ENCODE measurements at places on chromosomes 7 and 10.

GRCh38 chr10:125772864-125773180 is 2.8 kb downstream of the MMP21 start:
- no peak for DNase-seq

- DNase-seq = no peak
Measured at GRCh38 chr7:129256221-129256620, 31.4 kb downstream of the AHCYL2 start.

GRCh38 chr7:30446266-30446665 is 32.3 kb downstream of the NOD1 start:
- no peak for DNase-seq

GRCh38 chr7:98679741-98680140 is 62.7 kb downstream of the NPTX2 start:
- no peak for DNase-seq

DNA sequence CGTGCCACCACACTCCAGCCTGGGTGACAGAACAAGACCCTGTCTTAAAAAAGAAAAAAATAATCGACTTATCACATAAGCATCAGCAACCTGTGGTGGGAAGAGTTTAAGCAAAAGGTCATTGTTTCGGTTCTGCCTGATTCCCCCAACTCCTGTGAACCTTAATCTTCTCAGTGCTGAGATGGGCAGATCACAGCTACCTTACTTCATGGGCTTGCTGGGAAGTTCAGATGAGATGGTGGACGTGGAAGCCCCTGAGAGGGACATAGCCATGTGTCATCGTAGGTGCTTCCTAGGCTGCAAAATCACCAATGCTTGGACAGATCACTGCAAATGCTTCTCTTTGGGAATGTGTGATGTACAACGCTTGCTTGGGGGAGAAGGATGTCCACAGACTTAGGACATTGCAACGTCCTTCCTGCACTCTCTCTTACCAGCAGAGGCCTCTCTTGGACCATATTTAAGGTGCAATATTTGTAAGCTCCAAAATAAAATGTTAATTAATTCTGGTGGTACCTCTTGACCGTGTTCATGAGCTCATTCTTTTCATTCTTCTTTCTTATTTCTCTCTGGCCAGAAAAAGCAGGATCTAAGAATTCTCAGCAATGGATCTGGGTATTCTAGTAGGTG is 8.6 kb downstream of the GJD4 start:
- no peak for DNase-seq

- no peak for DNase-seq
Measured at GRCh38 chr7:27262121-27262520, 19.5 kb downstream of the EVX1 start.

DNA sequence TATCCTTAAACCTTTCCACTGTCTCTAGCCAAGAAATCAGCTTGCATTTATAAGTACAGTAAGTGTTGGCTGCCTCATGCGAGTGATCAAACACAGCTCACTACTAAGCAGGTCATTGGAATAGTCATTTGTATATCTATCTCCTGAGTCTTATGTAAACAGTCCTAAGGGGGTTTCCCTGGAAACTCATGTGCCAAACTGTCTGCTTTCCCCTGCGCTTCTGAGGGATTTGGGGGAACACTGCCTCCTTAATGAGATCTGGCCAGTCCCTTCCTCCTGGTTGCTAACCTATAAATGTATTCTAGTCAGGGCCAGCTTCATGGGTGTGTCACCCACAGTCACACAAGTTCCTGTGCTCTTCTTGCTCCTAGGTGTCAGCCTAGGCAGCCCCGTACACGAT is 133.1 kb downstream of the CD36 start:
- no peak for DNase-seq

All from stimulated activated CD8-positive, alpha-beta memory T cell treated with anti-CD3 and anti-CD28 coated beads, Interleukin-4, amount 100 ng/mL, for 1 hour (primary cell).